ENCODE measurements at places on chromosomes 11 and 22.
A peak's percentile ranks its signal among the peaks of the same experiment; 100 is the strongest.

DNA sequence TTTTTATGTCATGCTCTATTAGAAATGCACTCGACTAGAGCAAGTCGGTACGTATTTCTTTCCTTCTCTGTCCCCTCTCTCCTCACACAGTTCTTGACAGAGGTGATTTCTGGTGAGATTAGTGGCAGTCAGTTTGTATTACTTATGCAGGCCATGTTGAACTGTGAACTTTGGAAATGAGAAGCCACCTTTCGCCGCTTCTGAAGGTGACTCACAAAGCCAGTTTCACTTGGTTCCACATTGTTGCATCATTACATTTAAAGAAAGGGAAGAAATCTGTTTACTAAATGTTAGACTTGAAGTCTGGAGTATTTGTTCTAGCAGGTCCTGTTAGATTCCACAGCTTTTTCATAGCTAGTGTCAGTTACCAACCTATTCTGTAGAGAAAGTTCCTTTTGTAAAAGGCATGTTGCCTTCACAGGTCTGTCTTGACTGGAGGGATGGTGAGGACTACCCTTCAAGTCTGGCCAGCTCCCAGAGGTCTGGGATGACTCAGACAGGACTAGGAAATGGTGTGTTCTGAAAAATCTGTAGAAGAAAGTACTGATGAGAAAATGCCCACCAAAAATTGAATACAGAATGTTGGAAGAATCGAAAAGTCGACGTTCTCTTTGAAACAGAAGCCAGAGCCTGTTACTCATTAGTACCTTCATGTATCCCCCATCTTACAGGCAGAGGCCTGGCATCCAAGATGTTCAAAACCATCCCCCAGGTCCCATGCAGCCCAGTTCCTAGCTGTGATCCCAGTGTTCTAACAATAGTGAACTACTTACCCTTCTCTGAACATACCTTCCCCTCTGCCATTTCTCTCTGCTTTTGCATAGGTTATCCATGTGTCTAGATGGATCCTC lies 181.4 kb downstream of the DBX1 start:
- DNase-seq, result peak; percentile 46

DNA sequence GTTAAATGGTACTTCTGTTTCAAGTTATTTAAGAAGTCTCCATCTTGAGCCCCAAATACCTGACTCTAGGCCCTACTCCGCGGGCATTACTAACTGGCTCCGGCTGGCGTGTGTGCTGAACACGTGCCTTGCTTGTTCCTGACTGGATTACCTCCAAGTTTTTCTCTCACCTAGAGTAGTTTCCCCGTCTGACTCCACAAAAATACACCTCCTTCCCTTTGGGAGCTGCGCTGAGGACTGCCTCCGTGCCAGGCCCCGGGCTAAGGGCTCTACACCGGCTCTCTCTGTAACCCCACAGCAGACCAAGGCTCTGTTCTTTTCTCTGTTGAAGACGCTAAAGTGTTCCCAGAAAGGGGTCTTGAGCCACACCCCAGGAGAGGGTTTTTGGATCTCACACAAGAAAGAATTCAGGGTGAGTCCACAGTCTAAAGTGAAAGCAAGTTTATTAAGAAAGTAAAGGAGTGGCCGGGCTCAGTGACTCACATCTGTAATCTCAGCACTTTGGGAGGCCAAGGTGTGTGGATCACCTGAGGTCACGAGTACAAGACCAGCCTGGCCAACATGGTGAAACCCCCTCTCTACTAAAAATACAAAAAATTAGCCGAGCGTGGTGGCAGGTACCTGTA lies 61.8 kb downstream of the ANO1 start:
- no peak for DNase-seq

DNA sequence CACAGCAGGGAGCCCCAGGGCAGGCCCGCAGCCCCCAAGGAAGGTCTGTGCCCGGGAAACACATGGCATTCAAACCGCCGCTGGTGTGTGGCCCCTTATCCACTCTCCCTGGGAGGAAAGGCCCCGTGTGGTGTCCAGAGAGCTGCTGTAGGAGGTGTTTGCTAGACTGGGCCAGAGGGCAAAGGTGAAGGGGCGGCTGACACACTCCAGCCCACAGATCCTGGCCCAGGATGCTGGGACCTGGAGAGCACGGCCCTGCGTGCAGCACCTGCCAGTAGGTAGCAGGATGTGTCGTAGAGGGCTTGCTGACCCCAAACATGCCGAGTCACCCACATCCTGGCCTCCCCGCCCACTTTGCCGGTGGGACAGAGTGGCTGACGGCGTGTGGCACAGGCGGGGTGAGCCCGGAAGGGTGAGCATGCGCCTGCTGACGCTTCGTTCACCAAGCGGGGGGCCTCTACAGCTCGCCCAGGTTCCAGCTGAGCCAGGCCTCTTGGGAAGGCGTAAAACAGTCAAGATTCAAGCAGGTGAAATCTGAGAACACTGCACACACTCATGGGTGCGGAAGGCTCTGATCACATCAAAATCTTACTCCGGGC lies 11.0 kb downstream of the OSBPL5 start:
- no peak for DNase-seq

DNA sequence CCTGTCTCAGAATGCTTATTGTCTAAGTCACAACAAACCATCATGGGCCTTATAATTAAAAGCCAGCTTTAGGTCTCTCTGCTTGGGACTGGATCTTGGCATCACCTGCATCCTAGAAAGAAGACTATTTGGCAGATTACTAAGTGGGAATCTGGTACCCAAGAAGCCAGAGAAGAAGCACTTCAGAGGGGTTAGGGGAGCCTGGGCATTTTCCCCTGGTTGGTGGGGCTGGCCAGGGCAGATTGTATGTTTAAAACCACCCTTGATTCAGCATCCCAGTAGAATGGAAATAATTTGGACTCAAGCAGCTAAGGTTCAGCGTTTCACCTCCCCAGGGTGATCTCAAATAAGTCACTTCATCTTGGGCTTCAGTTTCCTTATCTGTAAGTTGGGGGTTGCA lies 193.7 kb downstream of the MIAT start:
- DNase-seq, result no peak

GRCh38 chr11:126694065-126694625 lies 306.4 kb downstream of the KIRREL3 start:
- no peak for DNase-seq

DNA sequence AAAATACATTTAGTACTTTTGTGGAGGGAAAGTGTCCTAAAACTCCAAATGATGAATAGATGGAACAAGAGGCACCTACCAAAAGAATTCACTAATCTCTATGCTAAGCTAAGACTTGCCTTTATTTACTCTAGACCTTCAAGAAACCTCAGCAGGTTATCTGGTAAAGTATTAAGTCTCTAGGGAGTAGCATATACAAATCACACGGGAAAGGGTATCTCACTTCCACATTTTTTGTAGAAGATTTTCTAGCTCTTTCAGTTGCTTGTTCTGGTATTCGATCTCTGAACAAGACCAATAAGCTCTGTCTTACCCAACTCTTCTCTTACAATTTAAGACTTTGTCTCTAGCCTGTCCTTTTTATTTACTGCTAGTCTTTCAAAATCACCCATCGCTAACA lies 18.1 kb upstream of the CADM1 start:
- peak; percentile 20 for DNase-seq

- no peak for DNase-seq
Observed at GRCh38 chr11:44742508-44743246, 15.9 kb downstream of the TSPAN18 start.

GRCh38 chr11:68461575-68461917 lies 994 bp downstream of the PPP6R3 start:
- DNase-seq, result peak; percentile 6

GRCh38 chr11:44915621-44916020 lies 35.1 kb downstream of the TP53I11 start:
- no peak for DNase-seq

GRCh38 chr11:116224889-116225200 lies 547.9 kb downstream of the BUD13 start:
- no peak for DNase-seq

- DNase-seq, result no peak
Observed at GRCh38 chr11:7600205-7600775, 73.0 kb downstream of the CYB5R2 start.

GRCh38 chr11:86800076-86800959 lies at the start of gene PRSS23:
Gene PRSS23, plus strand, starts transcription at chr11:86800542. Its CDS starts 7,102 bp downstream, at chr11:86807644.
- DNase-seq, result peak; percentile 24

DNA sequence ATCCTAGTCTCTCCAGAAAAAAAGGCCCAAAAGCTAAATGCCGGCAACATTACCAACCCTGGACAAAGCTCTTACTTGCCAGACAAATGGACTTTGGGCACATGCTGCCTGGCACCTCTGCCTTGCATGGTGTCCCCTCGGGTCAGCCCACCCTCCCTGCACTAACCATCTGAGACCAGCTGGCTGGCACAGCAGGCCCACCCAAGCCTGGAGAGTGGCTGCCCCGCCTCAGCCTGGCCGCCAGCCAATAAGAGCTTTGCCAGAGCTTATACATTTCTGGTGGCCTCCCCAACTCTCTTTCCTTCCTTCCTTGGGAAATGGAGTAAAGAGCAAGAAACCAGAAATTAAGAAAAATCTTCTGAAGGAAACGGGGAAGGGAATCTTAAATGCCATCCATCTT lies 24.5 kb downstream of the MCHR1 start:
- DNase-seq, result no peak

DNA sequence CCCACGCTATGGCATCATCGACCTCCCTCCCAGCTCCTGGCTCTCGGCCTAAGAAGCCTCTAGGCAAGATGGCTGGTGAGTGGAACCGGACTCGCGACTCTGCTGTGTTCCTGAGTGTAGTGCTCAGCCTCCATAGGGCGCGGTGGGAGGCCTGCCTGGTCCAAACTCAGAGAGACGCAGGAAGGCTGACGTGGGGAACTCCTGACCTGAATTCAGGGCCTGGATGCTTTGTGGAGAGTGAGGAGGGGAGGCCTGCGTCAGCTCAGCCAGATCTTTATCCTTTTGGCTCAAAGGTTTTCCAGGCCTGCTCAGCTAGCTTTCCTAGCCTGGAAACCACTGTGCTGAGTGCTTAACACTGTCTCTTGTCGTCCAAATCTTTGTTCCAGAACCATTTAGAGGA lies 8.0 kb downstream of the TIRAP start:
- no peak for DNase-seq

Data from GM10248 (cell line).